ENCODE measurements at places on chromosomes 13 and 19.

DNA sequence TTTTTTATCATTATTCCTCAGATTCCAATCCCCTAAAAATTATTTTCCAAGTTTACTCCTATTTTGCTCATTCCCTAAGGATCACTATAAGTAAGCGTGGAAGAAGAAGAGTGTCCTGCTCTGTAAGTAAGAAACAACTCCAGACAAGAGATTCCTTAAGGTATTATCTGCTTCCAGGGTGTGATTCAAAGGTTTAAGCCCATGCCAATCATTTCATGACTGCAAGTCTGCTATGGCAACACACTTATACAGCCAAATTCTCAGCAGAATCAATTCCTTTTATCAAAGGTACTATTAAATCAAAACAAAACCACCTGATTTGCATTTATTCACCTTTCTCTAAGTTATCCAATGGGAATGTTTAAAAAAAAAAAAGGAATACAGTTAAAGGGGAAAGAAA is 43.7 kb downstream of the FOXO1 start:
- DNase-seq = no peak

GRCh38 chr19:30374539-30374864 is 2.3 kb downstream of the ZNF536 start:
- peak; percentile 65 for DNase-seq

- DNase-seq = no peak
Measured at GRCh38 chr13:91729859-91730258, 331.4 kb downstream of the GPC5 start.

GRCh38 chr13:112725346-112726015 is 35.6 kb downstream of the ATP11A start:
- DNase-seq = peak; percentile 28

DNA sequence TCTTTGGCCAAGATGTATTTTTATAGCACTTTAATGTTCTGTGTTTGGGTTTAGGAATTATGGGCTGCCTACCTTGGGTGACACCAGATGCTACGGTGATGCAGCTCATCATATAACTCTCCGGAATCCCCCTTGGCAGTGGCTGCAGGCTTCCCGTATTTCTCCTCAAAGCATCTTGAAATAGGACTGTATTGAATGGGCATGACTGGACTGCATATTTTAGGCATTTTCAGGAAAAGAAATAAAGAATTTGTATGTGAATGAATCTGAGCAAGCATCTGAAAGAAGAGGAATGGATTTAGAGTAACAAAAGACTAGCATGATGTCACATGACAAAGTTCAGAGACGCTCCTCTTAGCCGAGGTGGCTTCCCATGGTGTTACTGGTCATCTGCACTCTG is 70.6 kb downstream of the DGKH start:
- DNase-seq = no peak

DNA sequence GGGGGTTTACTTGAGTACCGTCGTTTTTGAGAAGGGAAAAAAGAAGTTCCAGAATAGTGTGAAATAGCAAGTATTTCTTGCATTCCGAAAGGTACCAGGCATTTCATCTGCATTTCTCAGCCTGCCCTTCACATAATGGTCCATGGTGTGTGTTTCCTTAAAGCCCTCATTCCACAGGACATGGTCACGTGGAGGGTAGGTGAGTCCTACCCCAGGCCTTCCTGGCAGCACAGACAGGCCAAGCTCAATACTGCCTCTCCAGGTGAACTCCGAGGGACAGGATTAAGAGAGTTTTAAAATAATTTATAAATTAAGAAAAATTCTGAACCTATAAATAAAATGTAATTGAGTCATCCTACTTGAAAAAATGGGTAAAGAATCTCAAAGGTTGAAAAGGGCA is 64.7 kb downstream of the TNFRSF19 start:
- no peak for DNase-seq
